ENCODE measurements at places on chromosomes 7 and 10.

GRCh38 chr10:75723319-75723980 lies 292.0 kb downstream of the LRMDA start:
- DNase-seq, result no peak

- no peak for DNase-seq
Measured at GRCh38 chr10:18246967-18247366, 106.7 kb downstream of the CACNB2 start.

DNA sequence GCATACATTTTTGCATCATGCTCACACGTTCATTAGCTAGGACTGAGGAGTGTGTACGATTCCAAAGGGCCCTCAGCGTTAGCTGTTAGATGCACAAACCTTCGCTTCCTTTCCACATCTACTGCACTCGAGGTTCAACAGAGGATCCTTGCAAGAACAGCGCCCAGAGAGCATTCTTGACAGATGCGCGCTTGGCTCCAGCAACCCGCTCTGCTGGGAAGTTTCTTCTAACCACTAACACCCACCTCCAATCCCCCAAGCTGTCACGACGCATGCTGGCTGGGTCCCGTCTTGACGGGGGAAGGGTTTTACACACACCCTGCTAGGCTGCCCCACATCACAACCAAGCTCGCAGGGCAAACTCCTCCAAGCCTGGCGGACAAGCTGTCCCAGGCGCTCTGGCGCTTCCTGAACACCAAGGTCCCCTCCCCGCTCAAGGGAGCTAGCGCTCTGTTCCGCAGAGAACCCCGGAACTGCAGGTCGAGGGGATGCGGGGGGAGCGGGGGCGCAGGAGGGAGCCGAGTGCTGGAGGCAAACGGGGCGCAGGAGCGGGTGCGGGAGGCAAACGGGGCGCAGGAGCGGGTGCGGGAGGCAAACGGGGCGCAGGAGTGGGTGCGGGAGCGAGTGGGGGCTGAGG lies 653 bp upstream of the ADRB1 start:
- no peak for DNase-seq

GRCh38 chr7:10122551-10123100 lies 851.0 kb upstream of the PHF14 start:
- no peak for DNase-seq

DNA sequence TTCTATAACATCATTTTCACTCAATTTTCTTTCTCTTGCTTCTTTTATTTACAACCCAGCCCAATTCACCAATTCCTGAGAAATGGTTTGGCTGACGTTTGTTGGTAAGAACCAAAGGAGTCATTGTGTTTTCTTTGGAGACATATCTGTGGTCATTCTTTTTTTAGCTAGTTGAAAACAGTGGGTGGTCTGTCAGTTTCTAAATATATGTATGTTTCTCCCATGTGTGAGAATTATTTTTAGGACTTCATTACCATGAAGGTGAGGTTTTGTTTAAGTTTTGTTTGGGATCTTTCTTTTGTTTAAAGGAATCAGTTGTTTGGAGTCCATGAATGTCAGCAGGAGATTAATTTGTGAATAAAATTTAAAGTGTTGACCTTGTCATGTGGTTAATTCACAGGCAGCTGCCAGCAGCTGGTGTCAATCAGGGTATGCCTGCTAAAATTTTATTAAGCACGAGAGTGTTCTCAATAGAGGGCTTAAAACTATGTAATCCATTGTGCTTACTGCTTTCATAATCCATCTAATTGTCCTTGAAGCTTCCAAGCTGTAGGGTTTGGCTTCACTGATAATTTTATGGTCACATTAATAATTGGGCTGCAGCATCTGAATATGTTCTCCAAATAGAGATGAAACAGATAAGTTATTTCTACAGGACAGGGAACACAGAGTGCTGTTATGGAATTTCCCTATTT lies 38.7 kb downstream of the INSYN2A start:
- DNase-seq, result no peak

DNA sequence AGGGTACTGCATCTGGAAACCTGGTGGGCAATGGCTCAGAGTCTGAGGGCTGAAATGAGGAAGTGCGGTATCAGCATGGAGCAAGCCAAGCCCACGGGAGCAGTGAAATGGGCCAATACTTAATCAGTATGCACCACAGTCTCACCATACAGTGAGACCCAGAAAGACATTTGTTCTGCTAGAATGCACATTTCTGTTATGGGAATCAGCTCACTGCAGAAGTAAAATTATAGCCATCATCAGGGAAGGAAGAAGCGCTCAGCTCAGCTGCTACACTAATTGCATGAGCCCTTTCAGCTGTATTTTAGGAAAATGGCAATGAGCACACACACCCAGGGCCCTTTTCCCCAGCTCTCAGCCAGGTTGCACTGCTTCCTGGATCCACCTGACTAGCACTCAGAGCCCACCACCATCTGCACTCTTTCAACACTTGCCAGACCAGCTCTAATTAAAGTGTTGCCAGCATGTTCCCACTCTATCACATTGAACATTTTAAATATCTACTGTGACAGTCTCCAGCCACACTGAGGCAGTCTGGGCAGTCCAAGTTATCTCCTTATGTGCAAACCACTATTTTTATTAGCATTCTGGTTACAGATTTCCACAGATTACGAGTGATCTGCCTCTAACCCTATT lies 44.2 kb upstream of the PIK3AP1 start:
- DNase-seq, result no peak

- DNase-seq, result no peak
Measured at GRCh38 chr10:95880704-95881103, 27.1 kb upstream of the CC2D2B start.

DNA sequence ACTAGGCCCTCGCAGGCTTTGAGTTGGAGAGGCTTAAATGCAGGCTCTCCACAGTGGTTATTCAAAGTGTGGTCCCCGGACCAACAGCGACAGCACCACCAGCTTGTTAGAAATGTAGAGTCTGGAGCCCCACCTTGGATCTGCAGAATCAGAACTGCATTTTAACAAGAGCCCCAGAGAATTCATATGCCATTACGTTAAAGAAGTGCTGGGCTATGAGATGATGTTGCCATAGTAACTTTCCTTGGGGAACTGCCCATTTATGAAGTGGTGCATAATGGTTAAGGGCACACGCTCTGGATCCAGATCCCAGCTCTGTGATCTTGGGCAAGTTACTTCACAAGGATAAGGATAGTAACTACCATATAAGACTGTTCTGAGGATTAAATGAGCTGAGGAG lies 48.9 kb downstream of the ZCCHC24 start:
- no peak for DNase-seq

GRCh38 chr7:69756235-69756634 lies 158.0 kb downstream of the AUTS2 start:
- DNase-seq, result no peak

- no peak for DNase-seq
Measured at GRCh38 chr7:148615085-148615730, 24.6 kb downstream of the C7orf33 start.

DNA sequence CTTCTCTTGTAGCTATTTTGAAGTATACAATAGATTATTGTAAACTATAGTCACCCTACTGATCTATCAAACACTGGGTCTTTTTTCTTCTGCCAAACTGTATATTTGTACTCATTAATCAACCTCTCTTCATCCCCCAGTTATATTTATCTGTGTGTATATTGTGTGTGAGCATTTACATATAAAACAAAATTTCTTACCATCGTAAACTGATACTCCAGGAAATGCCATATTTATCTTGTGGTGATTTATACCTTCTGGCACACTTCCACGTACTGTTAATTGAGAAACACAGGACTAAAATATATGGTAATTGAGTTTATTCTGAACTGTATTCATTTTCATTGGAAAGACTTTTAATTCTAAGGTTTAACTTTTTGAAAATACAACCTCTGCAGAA lies 18.9 kb downstream of the ANLN start:
- no peak for DNase-seq

DNA sequence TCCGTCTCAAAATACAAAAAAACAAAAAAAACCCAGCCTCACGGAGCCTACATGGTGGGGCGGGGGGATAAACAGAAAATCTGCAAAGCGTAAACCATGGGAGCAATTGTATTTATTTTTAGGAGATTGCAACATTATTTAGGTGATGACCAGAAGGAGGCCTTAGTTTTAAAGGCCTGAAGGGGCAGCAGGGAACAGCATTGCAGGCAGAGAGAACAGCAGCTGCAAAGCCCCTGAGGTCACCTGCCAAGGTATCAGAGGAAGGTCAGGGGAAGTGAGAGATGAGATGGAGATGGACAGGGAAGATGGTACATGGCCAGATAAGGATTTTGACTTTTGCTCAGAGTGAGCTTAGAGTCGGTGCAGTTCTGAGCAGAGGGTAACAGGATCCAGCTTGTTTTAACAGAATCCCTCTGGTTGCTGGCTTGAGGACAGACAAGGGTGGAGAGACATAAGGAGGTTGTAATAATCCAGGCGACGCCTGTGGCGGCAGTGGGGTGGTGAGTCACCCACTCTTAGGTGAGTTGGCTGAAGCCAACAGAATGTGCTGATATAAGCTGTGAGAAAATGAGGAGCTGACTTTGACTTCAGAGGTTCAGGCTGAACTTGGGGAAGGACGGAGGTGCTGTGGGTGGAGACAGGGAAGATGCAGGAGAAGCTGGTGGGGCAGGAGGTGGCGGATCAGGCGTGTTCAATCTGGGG lies 82.3 kb upstream of the GTF2I start:
- no peak for DNase-seq

GRCh38 chr10:127407551-127407950 lies 141.6 kb upstream of the NPS start:
- no peak for DNase-seq

GRCh38 chr7:112411186-112411795 lies 39.0 kb upstream of the IFRD1 start:
- no peak for DNase-seq

DNA sequence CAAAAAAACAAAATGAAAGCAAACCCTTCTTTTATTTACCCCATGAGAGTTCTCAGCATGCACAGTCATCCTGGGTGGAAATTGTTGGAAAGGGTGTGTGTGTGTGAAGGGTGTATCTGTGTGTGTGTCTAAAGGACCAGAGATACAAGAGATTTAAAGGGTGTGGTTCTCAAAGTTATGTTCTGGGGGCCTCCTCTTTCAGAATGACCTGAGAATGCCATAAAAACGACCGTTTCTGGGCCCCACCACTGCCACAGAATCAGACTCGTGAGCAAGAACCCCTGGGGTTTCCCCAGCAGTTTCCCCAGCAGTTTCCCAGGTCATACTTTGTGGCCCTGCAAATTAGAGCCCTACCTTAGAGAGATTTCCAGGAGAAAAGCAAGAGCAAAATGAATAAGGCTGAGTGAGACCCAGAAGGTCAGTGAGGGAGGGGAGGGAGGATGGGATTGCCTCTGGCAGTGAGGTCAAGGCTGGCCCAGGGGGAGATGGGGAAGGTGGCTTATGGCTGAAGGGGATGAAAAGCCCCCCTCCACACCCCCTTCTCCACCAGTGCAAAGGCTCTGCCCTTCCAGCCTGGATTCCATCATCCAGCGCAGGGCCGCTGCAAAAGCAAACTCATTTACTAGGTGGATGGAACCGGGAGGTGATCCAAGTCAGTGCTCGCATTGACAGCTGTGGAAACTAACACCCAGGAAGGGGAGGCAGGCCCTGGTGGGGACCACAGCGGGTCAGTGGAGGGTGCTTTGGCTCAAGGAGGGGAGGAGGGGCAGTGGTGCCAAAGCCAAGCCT lies 10.2 kb downstream of the PYROXD2 start:
- no peak for DNase-seq

- no peak for DNase-seq
Measured at GRCh38 chr7:116708861-116709260, 36.9 kb downstream of the MET start.

- DNase-seq, result no peak
Measured at GRCh38 chr7:156906200-156906649, 13.2 kb upstream of the LMBR1 start.

DNA sequence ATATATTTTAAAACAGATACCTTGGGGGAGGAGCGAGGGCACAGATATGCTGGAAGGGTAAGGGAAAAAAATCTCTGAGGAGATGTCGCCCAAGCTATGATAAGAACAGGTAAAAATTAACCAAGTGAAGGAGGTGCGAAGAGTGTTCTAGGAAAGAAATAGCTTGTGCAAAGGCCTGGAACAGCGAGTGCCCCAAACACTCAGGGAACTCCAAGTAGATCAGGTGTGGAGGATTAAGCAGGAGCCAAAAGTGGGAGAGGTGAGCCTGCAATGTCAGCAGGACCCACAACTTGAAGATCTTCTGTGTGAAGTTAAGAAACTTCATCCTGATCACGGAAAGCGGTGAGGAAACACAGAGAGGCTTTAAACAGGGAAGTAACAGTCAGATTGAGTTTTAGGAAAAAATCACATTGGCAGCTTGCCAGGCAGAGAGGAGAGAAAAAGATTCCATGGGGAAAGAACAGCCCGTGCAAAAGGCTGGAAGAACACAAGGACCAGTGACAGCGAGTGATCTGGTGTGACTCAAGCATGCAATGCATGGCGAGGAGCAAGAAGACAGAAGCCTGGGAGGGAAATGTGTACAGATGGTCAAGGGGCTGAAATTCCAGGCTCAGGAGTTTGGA lies 30.7 kb downstream of the FGF8 start:
- DNase-seq, result no peak

GRCh38 chr10:109430799-109431198 lies 492.5 kb downstream of the XPNPEP1 start:
- no peak for DNase-seq

- no peak for DNase-seq
Measured at GRCh38 chr10:97509120-97509680, 10.5 kb downstream of the UBTD1 start.

DNA sequence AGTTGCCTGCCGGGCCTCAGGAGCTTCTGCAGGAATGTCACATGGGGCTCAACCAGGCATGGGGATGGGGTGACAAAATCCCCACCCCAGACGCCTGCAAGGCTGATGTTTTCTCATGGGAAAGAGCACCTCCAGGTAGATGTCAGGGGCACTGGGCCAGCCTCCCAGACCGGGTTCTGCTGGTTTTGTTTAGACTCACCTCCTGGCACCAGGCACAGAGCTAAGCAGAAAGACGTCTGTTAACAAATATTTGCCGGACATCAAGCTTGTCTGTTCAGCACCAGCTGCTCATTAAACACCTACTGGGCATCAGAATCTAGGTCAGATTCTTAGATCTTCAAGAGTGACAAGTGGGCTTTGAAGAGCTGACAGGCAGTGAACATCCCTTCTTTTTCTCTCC lies 34.9 kb upstream of the TCERG1L start:
- DNase-seq, result no peak

DNA sequence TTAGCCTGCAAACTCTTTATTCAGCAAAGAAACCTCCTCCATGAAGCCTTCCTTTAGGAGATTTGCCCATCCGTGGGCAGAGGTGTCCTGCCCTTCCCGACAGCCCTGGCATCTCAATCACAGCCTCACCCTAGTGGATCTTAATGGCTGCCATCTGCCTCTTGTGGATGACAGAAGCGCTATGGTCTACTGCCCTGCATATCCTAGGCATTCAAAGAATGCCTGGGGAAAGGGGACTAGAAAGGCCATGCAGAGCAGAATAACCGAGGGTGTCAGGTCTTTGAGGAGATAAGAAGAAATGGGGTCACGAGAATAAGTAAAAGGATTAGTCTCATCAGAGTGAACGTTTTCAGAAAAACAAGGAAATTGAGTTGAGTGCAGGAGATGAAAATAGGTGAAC lies 57.7 kb upstream of the SPOCK2 start:
- DNase-seq, result no peak

DNA sequence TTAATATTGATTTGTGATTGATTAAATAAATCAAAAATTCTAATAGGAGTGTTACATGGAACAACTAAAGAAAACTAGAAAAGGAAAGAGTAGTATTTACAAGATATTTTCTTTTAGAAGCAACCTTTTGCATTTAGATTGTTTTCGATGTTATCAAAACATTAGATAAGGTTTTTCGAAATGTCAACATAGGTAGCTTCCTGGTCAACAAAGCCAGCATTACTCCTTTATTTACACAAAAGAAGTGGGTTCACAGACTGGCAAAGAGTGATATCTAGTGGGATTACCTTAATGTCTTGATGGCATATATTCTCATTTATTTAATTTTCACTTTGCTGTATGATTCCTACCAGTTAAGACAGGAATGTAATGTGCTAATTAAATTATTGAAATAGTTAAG lies 117.3 kb upstream of the TEX47 start:
- DNase-seq, result no peak

All from activated CD4-positive, CD25-positive, alpha-beta regulatory T cell (primary cell).